ENCODE measurements at places on chromosomes 1 and 21.

- no peak for DNase-seq
- no peak overlapping the region for H3K27ac ChIP-seq
- no peaks in the 10 kb centered on the region for H3K4me1 ChIP-seq
- no peaks in the 10 kb centered on the region for H3K27me3 ChIP-seq
- H3K4me3 ChIP-seq: no peak overlapping the region
These were observed 40.2 kb downstream of the HMCN1 start for GRCh38 chr1:185774394-185774793.

GRCh38 chr1:55262822-55263221 is 47.7 kb upstream of the USP24 start:
- no peak for DNase-seq
- no peak overlapping the region for H3K4me3 ChIP-seq
- H3K27me3 ChIP-seq: no peaks in the 10 kb centered on the region
- H3K27ac ChIP-seq: no peak overlapping the region

- no peak overlapping the region for H3K27ac ChIP-seq
- H3K36me3 ChIP-seq: no peaks in the 10 kb centered on the region
- H3K4me3 ChIP-seq: no peak overlapping the region
These were observed 361.9 kb upstream of the GREM2 start for GRCh38 chr1:240973875-240974274.

- H3K4me3 ChIP-seq: no peak overlapping the region
- no peaks in the 10 kb centered on the region for H3K4me1 ChIP-seq
- DNase-seq: no peak
These were observed 152.0 kb downstream of the CHRM3 start for GRCh38 chr1:239538239-239538988.

- peaks cover 26% of the 10 kb centered on the region for H3K4me1 ChIP-seq
- H3K27me3 ChIP-seq: no peaks in the 10 kb centered on the region
- H3K4me3 ChIP-seq: peak overlapping the region; percentile 40
- H3K27ac ChIP-seq: no peak overlapping the region
- peak; percentile 46 for DNase-seq
These were observed 2.8 kb upstream of the LIX1L start for GRCh38 chr1:145960468-145961108.

- H3K4me1 ChIP-seq: peaks cover 14% of the 10 kb centered on the region
- no peak overlapping the region for H3K27ac ChIP-seq
- no peaks in the 10 kb centered on the region for H3K27me3 ChIP-seq
- DNase-seq: peak; percentile 56
- H3K4me3 ChIP-seq: no peak overlapping the region
These were observed 29.1 kb downstream of the CHML start for GRCh38 chr1:241611063-241611462.

GRCh38 chr1:47919113-47919833 is 77.9 kb downstream of the TRABD2B start:
- no peaks in the 10 kb centered on the region for H3K4me1 ChIP-seq
- no peaks in the 10 kb centered on the region for H3K27me3 ChIP-seq
- no peaks in the 10 kb centered on the region for H3K36me3 ChIP-seq

GRCh38 chr1:242006976-242007375 is 8.1 kb upstream of the MAP1LC3C start:
- no peaks in the 10 kb centered on the region for H3K27me3 ChIP-seq
- peaks cover 18% of the 10 kb centered on the region for H3K4me1 ChIP-seq
- H3K27ac ChIP-seq: no peak overlapping the region
- no peak for DNase-seq
- H3K4me3 ChIP-seq: no peak overlapping the region
- no peaks in the 10 kb centered on the region for H3K36me3 ChIP-seq

DNA sequence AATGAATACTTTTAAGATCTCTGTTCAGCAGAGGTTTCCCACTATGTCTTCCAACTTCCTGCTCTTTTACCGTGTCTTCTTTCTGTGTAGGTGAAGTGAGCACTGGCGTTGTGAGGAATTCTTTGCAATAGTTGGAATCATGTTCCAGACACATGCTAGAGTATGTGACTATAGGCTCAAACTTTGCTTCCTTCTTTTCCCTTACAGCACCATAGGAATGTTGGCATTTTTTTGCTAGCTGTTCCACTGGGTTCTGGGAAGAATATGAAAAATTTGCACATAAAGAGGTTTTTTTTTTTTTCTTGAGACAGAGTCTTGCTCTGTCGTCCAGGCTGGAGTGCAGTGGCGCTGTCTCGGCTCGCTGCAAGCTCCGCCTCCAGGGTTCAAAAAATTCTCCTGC is 15.7 kb upstream of the HUNK start:
- H3K4me1 ChIP-seq: peaks cover 15% of the 10 kb centered on the region
- no peak overlapping the region for H3K27ac ChIP-seq
- H3K36me3 ChIP-seq: no peaks in the 10 kb centered on the region
- no peak overlapping the region for H3K4me3 ChIP-seq
- no peaks in the 10 kb centered on the region for H3K27me3 ChIP-seq
- no peak for DNase-seq

DNA sequence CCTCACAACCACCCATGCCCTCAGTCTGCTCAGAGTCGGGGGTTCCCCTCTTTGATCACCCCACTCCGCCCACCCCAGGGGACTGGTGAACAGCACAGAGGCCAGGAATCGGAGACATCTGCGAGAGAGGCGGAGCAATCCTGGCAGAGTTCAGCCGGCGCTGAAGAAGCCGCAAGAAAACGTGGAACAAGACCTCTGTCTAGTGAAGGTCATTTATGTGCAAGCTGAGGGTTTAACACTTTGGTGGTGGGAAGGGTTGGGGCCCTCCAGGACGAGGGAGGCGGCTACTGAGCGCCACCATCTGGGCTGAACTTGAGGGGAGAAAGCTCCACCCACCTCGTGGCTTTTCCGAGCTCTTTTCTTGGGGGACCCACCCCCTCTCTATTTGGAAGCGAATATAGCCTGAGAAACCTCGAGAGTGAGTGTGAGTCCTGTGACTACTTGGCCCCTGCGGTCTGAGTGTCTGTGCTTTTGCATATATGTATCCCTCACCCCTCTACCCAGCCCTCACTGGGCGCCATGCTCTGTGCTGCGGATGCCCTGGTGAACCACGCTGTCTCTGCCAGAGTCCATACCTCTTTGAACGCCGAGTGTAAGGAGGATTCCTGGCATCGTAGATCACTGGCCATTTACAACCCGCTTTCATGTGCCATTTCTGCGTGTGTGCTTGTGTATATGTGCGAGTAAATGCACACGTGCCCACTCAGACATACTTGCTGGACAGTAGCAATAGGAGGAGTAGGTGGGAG is 1.2 kb upstream of the EPHA10 start:
- no peaks in the 10 kb centered on the region for H3K4me1 ChIP-seq
- H3K27me3 ChIP-seq: no peaks in the 10 kb centered on the region
- no peak overlapping the region for H3K27ac ChIP-seq
- no peak for DNase-seq
- no peaks in the 10 kb centered on the region for H3K36me3 ChIP-seq

GRCh38 chr1:209758400-209758799 is 2.5 kb downstream of the TRAF3IP3 start:
- no peaks in the 10 kb centered on the region for H3K36me3 ChIP-seq
- no peaks in the 10 kb centered on the region for H3K27me3 ChIP-seq
- no peak overlapping the region for H3K27ac ChIP-seq
- DNase-seq: no peak
- no peaks in the 10 kb centered on the region for H3K4me1 ChIP-seq

- H3K36me3 ChIP-seq: no peaks in the 10 kb centered on the region
- H3K27me3 ChIP-seq: no peaks in the 10 kb centered on the region
- peaks cover 4% of the 10 kb centered on the region for H3K4me1 ChIP-seq
- H3K27ac ChIP-seq: no peak overlapping the region
- no peak for DNase-seq
These were observed 5.5 kb upstream of the SYNJ1 start for GRCh38 chr21:32733356-32733755.

- no peak for DNase-seq
- no peaks in the 10 kb centered on the region for H3K27me3 ChIP-seq
- H3K4me3 ChIP-seq: no peak overlapping the region
- H3K36me3 ChIP-seq: no peaks in the 10 kb centered on the region
These were observed 3.5 kb upstream of the IGSF8 start for GRCh38 chr1:160101717-160102522.

GRCh38 chr1:67190410-67190809 is 24.2 kb downstream of the IL23R start:
- H3K27me3 ChIP-seq: no peaks in the 10 kb centered on the region
- no peaks in the 10 kb centered on the region for H3K4me1 ChIP-seq

Measured in Caco-2 (cell line).